Suprapubic skin (tissue), 4 donors: ENCODE measurements at places on chromosomes 12 and 14. TPM values are rescaled to one million over a fixed set of nuclear protein-coding genes. Genes with fewer than 3 reads are reported as not detected.

The OR4E2 gene
- total RNA-seq = not detected

The ATP5F1B gene
- total RNA-seq = 431 TPM

The ADAM21 gene
- not detected for total RNA-seq

The THAP2 gene
- total RNA-seq = 3.5 TPM

The ACACB gene
- total RNA-seq = 19.2 TPM
